ENCODE measurements at places on chromosomes 11 and 22.

DNA sequence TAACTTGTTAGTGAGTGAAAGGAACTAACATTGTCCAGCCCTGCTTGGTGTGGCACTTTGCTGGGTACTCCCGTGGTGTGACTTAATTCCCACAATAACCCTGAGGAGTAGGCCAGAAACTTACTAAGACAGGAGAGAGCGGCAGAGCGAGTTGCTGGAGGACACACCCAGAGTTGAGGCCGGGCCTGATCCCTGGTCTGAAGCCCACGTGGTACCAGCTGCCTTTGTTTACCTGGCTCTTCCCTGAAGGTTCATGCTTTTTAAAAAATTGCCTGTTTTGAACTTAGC is 594 bp downstream of the MPST start:
- DNase-seq = peak; percentile 35

DNA sequence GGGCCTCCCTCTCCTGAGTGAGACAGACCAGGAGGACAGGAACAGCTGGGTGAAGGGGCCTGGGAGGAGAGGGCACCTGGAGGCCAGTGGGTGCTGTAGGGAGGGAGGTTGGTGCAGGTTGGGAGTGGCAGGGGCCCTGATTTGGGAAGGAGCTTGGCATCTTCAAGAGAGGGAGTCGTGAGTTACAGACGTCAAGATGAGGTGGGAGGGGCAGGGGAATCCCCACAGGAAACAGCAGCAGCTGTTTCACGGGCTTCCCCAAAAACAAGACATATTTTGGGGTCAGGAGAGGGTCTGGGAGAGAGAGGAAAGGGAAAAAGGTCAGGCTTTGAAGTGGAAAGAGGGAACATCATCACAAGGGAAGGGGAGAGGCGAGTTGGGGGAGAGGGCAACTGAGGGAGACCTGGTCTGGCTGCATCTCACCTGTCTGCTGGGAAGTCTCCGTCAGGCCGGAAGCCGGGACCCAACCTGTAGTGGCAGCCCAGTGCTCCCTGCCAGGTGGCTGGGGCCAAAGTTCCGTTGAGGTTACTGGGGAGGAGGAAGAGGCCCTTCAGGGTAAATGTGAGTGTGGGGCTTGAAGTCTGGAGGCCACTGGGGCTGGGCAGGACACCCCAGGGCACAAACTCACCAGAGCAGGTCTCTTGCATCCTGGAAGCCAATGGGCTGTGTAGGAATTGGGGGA is 4.4 kb downstream of the NAALADL1 start:
- DNase-seq = no peak

- no peak for DNase-seq
These were observed 929 bp downstream of the PRDM10 start for GRCh38 chr11:130001461-130002351.

- DNase-seq = no peak
These were observed 9.4 kb downstream of the AIP start for GRCh38 chr11:67492069-67492727.

DNA sequence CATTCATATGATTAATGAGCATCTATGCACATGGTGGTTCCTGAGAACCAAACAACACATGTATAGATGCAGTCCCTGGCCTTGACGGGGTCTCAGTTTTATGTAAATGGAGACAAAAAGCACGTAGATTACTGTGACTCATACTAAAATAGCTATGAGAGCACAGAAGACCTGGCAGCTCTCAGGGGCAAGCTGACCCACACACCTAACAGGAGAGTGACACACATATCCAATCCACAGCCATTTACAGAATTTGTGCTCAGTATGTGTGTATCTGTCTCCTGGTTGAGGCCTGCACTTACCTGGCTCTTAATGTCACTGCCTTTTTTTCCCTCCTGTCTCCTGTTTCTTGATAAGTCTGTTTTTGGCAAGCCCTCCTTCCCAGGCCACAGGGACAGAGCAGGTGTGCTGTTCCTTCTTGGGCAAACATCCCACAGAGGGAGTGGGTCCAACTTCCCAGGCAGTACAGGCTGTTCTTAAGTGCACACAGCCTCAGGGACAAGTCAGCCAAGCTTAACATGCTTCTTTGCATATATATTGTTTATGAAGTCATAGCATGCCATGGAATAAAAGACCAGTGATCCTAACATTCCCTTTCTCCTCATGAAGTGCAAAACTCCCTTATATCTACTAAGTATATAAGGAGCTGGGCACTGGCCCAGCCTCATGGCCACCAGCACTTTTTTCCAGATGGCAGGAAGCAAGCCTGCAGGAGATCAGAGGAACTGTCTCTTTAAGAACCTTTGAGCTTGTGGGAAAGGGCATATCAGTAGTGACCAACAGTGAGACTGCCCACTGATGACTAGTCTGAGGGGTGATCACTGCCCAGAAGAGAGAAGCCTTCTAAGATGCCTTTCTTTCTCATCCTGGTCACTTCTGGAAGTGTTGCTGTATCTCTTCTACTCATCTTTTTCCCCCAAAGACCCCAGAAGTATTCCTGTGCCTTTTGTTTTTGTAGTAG is 124.7 kb upstream of the CCDC90B start:
- DNase-seq = no peak

GRCh38 chr22:16969508-16970327 is 38.3 kb downstream of the GAB4 start:
- DNase-seq = peak; percentile 20

GRCh38 chr22:26267856-26268255 is 98.6 kb downstream of the SEZ6L start:
- DNase-seq = no peak

GRCh38 chr22:38740754-38741153 is 15.0 kb downstream of the SUN2 start:
- DNase-seq = no peak

GRCh38 chr22:48234011-48234410 is 1471.6 kb downstream of the TBC1D22A start:
- DNase-seq = no peak

DNA sequence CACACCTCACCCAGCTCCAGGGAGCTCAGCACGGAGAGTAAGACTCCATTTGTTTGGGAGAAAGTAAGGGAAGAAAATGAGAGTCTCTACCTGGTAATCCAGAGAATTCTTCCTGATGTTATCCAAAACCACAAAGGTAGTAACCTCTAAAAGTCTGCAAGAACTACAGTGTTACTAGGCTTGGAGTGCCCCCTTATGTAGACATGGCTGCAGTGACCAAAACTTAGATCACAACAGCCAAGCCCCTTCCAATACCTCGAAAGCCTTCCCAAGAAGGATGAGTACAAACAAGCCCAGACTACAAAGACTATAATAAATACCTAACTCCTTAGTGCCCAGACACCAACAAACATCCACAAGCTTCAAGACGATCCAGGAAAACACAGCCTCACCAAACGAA is 4.9 kb downstream of the UBE2L6 start:
- DNase-seq = no peak

Data from skin of body (tissue), 3 donors.